Stimulated activated CD8-positive, alpha-beta memory T cell treated with anti-CD3 and anti-CD28 coated beads, Interleukin-4, amount 100 ng/mL, for 1 hour (primary cell): ENCODE measurements at places on chromosomes 1 and 21.

DNA sequence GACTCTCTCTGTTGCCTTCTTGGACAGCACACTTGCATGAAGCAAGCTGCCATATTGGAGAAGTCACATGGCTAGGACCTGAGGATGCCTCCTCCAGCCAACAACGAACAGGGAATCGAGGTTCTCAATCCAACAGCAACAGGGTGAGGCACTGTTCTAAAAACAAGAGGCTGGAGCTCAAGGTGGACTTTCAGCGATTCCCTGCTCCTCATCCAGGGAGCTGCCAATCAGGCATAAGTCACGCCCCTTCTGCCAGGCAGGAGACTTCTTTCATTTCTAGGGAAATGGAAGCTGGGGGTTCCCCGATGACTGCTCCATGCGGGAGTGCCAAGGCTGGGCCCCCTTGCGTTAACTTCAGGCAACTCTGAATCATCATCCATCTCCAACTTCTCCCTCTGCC is 22.7 kb upstream of the IFNAR1 start:
- no peak for DNase-seq

DNA sequence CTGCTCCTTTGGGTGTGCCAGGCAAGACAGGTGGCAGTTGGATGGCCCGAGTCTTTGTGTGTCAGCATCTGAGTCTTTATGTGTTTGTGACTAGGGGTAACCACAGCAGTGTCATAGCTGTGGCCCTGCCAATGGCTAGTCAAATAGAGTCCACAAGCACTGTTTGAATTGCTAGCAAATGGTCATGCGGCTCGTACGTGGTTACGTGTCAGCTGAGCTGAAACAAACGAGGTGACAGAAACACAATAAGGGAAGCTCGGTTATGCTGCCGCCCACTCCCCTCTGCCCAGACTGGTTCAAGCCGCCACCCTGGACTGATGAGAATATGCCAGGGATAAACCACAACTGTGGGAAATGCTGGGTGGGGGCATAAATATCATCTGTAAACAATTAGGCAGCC is 174.3 kb upstream of the LMO4 start:
- DNase-seq: no peak

DNA sequence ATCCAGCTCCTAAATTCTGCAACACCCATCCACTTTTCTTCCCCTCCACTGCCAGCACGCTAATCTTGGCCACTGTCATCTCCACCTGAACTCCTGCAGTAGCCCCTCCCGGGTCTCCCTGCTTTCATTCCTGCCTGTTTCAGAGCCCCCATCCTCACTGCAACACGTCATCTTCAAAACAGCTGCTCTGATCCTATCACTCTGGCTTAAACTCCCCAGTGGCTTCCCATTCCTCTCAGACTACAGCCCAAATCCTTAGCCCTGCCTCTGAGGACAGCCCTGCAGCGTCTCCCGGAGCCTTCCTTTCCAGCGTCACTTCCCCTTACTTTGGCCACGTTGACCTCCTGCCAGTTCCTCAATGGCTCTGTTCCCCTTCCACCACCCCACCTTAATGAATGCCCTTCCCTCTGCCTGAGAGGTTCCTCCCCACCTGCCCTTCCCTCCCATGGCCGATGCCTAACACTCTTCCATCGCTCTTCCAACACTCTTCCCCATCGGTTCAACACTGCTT is 22.9 kb upstream of the IFNAR2 start:
- no peak for DNase-seq

DNA sequence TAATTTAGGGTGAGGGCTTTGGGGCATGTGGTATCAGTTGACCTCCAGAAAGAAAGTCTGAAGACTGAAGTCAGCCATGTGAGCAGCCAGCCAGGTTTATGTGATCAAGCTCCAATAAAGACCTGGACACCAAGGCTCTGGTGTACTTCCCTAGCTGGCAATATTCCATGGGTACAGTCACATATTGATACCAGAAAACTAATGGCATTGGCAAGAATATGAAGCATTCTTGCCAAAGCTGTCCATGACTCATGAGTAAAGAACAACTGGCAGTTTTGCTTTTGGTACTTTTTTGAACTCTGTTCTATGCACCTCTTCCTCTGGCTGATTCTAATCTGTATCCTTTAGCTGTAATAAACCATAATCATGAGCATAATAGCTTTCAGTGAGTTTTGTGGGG is 415.3 kb upstream of the CAMK1G start:
- DNase-seq: no peak

DNA sequence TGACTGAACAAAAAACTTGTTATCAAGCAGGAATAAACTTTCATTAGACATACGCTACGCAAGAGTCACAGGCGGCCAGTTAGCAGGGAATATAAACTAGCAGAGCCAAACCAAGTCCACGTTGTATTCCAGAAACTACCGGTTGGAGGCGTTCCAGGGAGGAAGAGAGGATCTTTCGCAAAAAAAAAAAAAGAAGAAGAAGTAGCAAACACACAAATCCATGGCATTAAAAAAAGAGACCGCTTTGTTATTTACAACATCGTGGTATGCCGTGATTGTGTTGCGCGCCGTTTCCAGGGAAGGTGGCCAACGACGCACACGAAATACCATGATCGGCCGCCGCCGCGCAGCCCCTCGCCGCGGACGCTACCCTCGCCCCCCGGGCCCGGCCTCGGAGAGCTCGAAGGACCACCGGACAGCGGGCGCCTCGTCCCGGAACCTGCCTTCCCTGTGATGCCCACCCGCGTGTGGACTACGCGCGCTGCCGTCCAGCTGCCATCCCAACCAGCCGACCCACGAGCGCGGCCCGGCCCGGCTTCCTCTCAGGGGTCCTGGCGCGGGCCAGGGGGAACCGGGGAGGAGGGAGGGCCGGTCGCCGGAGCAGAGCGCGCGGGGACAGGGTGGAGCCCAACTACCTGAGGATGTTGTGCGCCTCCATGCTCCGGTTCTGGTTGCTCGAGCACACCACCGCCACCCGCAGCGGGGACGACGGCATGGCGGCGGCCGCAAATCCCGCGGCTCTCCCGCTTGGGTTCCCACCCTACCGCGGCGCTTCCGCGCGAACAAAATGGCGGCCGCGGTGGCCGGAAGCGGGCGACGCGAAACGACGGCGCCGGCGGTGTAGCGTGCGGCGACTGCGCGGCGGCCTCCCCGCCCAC is 581 bp downstream of the SSU72 start:
- DNase-seq: no peak

DNA sequence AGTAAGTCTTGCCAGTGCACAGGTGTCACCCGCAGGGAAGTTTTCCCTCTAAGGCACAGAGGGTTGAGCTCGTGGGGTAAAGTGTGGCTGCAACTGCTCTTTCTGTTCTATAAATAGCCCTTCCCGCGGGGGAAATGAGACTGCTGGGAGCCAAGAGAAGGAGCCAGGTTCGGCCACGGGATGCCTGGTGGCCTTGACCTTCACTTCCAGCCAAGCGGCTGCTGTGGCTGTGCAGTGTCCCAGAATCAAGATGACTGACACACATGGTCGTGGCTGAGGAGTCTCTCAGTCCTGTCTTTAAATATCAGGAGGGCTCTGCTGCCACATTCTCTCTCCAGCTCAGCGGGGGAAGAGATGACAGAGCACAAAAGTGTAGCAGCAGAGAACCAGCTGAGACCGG is 154.1 kb upstream of the VAMP3 start:
- DNase-seq: no peak

DNA sequence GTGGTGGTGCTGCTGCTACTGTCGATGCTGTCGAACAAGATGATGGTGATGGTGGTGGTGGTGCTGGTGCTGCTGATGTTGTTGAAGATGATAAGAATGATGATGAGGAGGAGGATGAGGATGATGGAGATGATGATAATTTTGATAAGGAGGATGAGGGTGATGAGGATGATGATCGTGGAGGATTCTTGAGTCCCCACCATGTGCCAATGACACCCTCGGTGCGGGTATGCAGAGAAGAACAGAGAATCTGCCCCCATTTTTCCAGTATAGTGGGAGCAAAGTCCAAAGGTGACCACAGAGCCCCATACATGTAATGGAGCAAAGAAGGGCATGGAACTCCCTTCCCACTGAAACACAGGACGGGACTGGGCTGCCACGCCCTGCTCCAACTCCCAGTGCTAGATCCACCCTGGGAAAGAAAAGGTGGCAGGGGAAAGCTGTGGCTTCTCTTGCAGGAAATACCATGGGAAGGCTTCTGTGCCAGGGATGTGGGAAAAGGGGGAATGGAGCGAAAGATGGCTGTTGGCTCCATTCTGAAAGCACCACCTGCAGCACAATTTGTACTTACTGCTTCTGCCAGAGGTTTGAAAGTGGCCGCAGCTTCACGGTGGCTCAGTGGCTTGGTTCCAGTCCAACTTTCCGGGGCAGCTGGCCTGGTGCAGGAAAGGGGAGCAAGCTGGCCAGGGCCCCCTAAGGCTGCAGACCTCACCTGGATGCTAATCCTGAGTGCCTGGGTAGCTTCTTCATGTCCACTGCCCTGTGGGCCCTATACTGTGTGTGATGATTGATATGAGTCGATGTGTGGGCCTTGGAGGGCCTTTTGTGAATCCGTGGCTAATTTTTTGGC is 387.2 kb upstream of the VAMP3 start:
- no peak for DNase-seq

GRCh38 chr1:177011508-177011907 is 153.0 kb downstream of the ASTN1 start:
- DNase-seq: no peak

GRCh38 chr1:173333581-173333980 is 126.5 kb upstream of the TNFSF4 start:
- DNase-seq: no peak

- DNase-seq: no peak
Measured at GRCh38 chr21:44966135-44967081, 26.6 kb downstream of the SLX9 start.

GRCh38 chr1:48761986-48762385 is 14.7 kb downstream of the BEND5 start:
- DNase-seq: no peak

GRCh38 chr1:96995351-96995750 is 273.8 kb downstream of the PTBP2 start:
- no peak for DNase-seq

- no peak for DNase-seq
Measured at GRCh38 chr1:232398823-232399222, 231.1 kb downstream of the SIPA1L2 start.

- DNase-seq: no peak
Measured at GRCh38 chr1:200890818-200891773, 3.6 kb upstream of the INAVA start.

DNA sequence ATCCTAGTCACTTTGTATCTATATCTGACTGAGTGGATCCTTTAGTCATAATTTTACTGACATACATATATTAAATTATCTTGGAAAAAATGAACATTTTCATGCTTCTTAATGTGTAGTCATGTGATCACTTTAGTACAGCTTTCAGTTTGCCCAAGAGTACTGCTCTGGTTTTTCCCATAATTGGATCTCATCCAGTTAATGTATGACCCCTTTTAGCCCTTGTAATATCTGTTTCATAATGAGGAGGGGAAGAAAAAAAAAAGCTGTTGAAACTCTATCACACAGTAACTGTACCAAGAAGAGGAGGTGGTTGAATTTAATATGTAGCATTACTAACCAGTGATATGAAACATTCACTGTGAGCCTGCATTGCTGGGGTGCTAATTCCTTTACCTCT is 328.7 kb downstream of the PTPRC start:
- no peak for DNase-seq

- no peak for DNase-seq
Measured at GRCh38 chr1:61287014-61287413, 204.7 kb downstream of the NFIA start.

GRCh38 chr21:37245151-37245550 is 22.0 kb downstream of the VPS26C start:
- DNase-seq: no peak

GRCh38 chr1:92277105-92277723 is 21.6 kb downstream of the GLMN start:
- no peak for DNase-seq

GRCh38 chr1:91885716-91886506 is at the start of gene TGFBR3:
Gene TGFBR3, minus strand, starts transcription at chr1:91886151. Its CDS starts 24,620 bp downstream, at chr1:91861531.
- DNase-seq: peak; percentile 47

- DNase-seq: no peak
Measured at GRCh38 chr1:152162792-152163463, 3.9 kb upstream of the RPTN start.

DNA sequence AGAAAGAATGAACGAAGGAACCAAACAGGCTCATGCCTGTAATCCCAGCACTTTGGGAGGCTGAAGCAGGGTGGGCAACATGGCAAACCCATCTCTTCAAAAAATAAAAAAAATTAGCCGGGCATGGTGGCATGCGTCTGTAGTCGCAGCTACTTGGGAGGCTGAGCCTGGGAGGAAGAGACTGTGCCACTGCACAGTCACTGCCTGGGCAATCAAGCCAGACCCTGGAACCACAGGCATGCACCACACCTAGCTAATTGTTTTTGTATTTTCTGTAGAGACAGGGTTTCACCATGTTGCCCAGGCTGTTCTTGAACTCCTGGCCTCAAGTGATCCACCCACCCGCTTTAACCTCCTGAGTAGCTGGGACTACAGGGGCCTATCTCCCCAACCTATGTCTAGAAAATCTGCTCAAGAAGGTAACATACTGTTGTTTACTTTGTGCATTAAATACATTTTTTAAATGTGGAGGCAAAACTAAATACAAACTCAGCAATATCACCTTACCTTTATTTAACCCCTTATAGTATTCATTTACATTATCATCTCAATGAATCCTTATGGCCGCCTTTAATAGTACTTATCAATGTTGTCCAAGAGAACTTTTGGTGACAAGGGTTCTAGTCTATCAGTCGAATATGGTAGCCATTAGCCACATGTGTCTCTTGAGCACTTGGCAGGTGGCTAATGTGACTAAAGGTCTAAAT is 2.7 kb downstream of the KHDC4 start:
- no peak for DNase-seq

- no peak for DNase-seq
Measured at GRCh38 chr1:62962901-62963776, 179.2 kb downstream of the ATG4C start.

GRCh38 chr1:119773711-119774241 is 5.1 kb upstream of the HMGCS2 start:
- no peak for DNase-seq

DNA sequence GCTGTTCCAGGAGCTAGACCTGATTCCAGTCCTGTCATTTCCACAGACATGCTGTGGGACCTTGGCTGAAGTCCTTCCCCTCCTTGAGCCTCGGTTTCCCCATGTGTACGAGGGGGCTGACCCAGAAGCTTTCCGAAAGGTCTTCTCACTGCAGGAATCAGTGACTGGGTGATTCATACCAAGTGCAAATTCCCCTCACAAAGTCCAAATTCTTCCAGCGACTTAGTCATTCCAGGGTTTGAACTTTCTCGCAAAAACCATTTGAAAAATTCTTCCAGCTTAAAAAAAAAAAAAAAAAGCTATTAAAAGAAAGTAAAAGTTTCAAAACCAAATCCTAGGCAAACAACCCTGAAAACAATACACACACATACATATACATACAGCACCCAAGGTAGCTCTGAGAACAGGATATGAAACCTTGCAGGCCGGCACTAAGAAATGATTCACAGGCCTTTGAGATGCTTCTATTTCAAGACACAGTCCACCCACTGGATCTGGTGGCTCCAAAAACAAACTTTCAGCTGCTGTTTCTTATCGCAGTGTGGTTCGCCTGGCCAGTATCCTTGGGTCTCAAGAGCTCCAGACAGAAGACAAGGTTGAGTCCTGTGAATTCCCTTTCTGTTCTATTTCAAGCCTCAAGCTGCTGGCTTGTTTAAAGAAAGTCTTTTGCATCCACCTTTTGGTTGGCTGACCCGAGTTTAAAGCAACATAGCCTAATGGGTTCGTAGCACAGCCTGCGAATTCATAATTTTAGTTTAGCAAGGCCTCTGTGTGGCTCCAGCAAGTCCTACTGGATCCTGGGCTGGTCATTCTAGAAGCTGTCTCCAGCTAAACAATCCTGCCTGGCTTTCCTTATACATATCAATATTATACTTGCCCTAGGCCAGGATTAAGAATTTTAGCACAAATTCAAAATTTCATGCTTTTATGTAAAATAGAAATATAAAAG is 18.0 kb upstream of the ID3 start:
- DNase-seq: no peak
